Tongue (tissue), 3 donors: ENCODE measurements at places on chromosomes 11 and 22. TPM values are rescaled to one million over a fixed set of nuclear protein-coding genes. Genes with fewer than 3 reads are reported as not detected.

CRYBB3 gene
- not detected for total RNA-seq

OAF gene
- 43.3 TPM for total RNA-seq

GGT5 gene
- 4.9 TPM for total RNA-seq

UVRAG gene
- 24.7 TPM for total RNA-seq

MS4A6E gene
- total RNA-seq = not detected

ARHGAP8 gene
- 1.1 TPM for total RNA-seq

OR51I1 gene
- total RNA-seq = not detected

ATG2A gene
- total RNA-seq = 13.3 TPM

PGR gene
- total RNA-seq = 0.10 TPM

TUT1 gene
- 5.8 TPM for total RNA-seq

KRTAP5-9 gene
- not detected for total RNA-seq

PNPLA5 gene
- total RNA-seq = not detected

KRTAP5-11 gene
- total RNA-seq = not detected

CARD10 gene
- 12.2 TPM for total RNA-seq

DRICH1 gene
- 0.41 TPM for total RNA-seq

GRM5 gene
- total RNA-seq = 0.21 TPM

TREH gene
- not detected for total RNA-seq

VWCE gene
- 0.41 TPM for total RNA-seq

MS4A3 gene
- 0.62 TPM for total RNA-seq

APOL4 gene
- 19.8 TPM for total RNA-seq

C11orf54 gene
- total RNA-seq = 48.0 TPM

SGSM1 gene
- total RNA-seq = 1.2 TPM

CASP5 gene
- total RNA-seq = not detected

OR5AR1 gene
- total RNA-seq = not detected

TPP1 gene
- total RNA-seq = 59.9 TPM

RCOR2 gene
- 3.0 TPM for total RNA-seq

DDI1 gene
- total RNA-seq = not detected

PEX16 gene
- 8.0 TPM for total RNA-seq

PHETA2 gene
- total RNA-seq = 18.6 TPM

CCDC82 gene
- 41.4 TPM for total RNA-seq

CCS gene
- 33.4 TPM for total RNA-seq

PDE3B gene
- total RNA-seq = 14.8 TPM

HSPB2 gene
- total RNA-seq = 3.8 TPM
